ENCODE measurements at places on chromosomes 16 and 17.

DNA sequence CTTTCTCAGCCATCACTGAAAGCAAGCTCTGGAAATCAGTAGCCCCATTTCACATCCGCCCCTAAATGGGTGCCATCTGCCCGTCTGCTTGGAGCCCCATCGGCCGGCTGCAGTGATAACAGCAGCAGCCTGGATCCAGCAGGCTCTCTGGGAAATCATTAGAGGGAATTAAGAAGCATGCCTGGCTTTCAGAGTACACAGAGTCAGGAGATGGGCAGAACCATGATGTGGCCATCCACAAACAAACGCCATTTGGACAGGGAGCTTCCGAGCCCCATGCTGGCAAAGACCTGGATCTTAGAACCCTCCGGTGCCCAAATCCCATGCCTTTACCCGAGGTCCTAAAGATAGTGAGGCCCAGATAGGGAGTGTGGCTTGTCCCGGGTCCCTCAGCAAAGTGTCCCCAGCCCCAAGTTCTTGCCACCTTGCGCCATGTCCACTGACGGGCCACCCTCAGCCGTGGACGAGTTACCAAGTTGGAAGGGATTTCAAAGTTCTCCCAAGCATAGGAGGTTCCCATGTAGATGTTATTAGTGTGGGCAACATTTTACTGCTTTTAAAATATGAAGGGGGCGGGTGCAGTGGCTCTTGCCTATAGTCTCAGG lies 1.0 kb upstream of the LITAF start:
- peak; percentile 31 for ATAC-seq

DNA sequence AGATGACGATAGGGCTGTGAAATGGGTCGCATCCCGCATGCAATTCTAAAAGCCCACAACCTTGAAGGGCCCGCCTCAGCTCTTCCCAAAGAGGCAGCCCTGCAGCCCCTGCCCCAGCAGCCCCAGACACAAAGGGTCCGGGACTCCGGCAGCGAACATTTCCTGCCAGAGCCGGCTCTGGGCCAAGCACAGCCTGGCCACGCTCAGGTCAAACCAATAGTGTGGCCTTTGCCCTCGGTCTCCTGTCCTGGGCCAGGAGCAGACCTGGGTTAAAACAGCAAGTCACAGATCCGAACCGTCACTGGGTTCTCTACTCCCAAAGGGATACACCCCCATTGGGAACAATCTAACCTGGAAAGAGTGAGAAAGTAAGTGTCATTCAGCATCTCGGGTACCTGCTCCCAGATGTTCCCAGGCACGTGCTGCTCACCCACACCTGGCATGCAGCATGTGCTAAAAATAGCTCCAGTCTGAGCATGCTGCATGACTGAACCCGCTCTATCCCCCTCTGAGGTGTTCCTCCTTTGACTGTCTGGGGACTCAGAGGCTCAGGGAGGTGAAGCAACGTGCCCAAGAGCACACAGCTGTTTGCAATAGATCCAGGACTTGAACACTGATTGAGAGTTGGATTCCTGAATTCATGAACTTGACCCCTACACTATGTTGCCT lies 22.2 kb upstream of the ATP2A3 start:
- no peak for ATAC-seq

GRCh38 chr16:964356-965035 lies 6.3 kb downstream of the LMF1 start:
- ATAC-seq, result no peak

GRCh38 chr17:40556884-40557414 lies 8.3 kb downstream of the CCR7 start:
- no peak for ATAC-seq

DNA sequence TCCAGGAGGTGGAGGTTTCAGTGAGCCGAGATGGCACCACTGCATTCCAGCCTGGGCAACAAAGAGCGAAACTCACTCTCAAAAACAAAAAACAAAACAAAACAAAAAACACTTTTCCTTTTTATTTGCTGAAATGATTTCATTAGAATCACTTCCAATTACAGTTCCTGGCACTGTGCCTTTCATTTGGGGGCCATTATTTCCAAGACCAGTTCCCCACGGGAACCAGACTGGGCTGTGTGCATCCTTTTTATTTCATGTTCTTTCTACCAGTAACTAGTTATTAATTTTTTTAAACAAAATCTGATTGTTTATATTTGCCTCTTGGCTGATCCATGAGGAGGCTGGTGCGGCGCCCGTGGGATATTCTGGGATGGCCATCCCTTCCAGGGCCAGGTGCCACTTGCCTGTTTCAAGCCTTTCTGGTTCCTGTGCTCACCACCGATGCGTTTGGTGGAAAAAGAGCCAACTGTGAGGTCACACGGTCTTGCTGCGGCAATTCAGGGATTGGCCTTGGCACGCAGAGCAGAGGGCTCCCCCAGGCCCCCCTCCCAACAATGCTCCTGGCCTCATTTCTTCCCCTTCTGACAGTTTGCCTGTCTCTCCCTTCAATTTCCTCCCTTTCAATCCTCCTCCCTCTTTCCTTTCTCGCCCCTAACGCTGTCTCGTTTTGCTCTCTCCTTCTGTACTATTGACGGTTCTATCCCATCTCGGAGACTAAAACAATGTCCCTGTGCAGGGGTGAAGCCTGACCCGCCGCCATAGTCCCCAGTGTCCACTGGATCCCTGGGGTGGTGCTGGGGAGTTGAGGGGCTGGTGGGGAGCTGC lies 13.4 kb downstream of the UBALD1 start:
- ATAC-seq, result no peak

GRCh38 chr17:18136357-18136756 lies 27.8 kb downstream of the MYO15A start:
- ATAC-seq, result no peak

DNA sequence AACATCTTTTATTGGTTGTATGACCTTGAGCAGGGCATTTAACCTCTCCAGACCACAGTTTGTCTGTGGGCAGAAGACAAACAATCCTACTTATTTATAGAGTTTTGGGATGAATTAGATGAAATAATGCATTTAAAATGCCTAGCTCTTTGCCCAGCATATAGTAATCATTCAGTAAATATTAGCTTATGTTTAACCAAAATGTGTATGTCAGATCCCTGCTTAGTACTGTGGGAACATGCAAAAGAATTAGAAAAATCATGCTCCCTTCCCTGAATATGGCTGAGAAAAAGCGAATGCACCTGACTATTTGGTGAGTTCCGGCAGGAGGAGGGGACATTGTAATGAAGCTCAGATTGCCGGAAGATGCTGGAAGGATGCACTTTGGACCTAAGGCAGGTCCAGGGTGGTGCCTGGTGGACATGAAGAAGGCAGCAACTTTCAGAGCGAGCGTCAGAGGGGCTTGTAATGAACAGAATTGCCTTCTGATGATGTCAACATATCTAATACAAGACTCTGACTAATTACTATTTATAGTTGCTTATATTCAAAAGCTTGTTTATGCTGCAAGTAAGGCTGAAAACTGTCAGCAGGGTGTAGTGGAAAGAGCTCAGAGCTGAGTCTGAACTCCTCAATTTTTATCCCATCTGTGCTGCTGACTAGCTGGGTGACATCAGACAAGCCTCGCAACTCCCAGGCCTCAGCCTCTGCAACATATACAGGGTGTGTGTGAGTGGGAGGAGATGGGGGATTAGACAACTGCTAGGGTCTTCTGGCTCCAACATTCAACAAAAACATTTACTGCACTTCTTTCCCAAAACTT lies 221.2 kb downstream of the PRKCA start:
- peak; percentile 21 for ATAC-seq

DNA sequence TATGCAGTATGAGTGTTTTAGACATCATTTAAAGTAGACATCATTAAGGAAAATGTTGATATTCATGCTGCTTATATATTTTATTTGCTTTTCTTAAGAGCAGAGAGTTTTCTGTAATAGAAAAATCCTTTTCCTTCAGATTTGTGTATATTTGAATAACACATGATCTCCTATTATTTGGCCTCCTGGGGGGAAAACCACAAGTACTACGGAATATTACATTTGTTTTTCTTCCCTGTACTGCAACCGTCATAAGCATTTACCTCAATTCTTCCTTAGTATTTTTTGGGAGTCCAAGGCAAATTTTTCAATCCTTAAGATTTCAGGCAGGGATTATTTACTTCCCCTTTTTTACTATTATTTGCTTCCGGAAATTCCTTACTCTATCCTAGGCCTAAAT lies 6.0 kb downstream of the RSPRY1 start:
- no peak for ATAC-seq

DNA sequence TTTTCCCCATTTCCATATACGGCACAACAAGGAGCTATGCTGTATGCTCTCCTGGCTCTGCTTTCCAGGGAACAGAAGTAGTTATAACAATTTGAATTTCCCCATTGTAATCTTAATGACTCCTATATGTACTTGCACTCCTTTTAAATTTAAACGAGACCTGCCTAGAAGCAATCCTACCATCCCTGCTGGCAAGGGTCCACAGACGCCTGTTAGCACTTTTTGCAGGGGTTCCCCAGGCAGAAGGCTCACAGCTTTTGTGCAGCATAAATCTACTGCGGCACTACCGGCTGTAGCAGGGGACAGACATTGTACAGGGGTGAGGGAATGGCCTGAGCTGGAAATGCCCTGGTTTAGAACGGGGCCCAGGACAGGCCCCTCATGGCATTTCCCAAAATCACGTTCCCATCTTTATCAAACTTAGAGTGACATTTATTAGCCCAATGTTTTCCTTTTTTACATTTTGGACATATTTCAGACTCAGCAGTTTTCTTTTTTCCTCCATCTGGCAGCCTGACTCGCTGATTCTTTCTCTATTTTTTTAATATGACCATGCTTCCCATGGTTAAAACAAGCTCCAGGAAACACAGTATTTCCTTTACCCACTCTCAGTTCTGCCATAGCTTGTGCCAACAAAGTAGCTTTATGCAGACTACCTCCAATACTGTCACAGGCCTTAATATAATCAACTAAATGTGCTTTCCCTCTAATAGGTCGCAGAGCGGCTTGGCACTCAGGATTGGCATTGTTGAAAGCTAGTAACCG lies 35.4 kb upstream of the USP22 start:
- ATAC-seq, result no peak
